Spinal cord (tissue), 10 donors: ENCODE measurements at places on chromosomes 7 and 10. TPM values are rescaled to one million over a fixed set of nuclear protein-coding genes. Genes with fewer than 3 reads are reported as not detected.

Gene SHH
- total RNA-seq, result 3.5 TPM

GRCh38 chr10:128540781-128541761 is 414.8 kb upstream of the MKI67 start:
- DNase-seq, result no peak

Gene TMEM196
- total RNA-seq, result 16.5 TPM

Gene CYP2E1
- 5.0 TPM for total RNA-seq

- DNase-seq, result no peak
Measured at GRCh38 chr7:95646350-95646749, 50.0 kb upstream of the PDK4 start.

DNA sequence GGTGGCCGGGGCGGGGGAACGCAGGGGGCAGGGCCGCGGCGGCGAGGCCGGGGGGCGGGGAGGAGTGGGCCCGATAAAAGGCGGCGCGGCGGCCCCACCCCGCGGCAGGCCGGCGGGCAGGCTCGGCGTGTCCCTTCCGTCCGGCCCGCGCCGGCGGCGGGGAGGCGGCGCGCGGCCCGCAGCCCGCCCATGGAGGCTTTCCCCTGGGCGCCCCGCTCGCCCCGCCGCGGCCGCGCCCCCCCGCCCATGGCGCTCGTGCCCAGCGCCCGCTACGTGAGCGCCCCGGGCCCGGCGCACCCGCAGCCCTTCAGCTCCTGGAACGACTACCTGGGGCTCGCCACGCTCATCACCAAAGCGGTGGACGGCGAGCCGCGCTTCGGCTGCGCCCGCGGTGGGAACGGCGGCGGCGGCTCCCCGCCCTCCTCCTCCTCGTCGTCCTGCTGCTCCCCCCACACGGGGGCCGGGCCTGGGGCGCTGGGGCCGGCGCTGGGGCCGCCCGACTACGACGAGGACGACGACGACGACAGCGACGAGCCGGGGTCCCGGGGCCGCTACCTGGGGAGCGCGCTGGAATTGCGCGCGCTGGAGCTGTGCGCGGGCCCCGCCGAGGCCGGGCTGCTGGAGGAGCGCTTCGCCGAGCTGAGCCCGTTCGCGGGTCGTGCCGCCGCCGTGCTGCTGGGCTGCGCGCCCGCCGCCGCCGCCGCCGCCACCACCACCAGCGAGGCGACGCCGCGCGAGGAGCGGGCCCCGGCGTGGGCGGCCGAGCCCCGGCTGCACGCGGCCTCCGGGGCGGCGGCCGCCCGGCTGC is at the start of gene NANOS1:
Gene NANOS1, plus strand, starts transcription at position 102 of the 808 bp plus-strand sequence. Its CDS starts 88 bp downstream, at position 190.
- no peak for DNase-seq

DNA sequence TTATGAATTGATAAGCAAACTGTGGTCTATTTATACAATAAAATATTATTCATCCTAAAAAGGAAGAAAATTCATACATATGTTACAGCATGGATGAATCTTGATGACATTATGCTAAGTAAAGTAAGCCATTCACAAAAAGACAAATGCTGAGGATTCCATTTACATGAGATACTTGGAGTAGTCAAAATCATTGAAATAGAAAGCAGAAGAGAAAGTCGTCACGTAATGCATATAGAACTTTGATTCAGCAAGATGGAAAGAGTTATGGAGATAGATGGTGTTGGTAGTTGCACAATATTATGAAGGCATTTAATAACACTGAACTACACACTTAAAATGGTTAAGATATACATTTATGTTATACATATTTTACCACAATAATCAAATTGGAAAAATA is 309.7 kb upstream of the KLF6 start:
- DNase-seq, result no peak

DNA sequence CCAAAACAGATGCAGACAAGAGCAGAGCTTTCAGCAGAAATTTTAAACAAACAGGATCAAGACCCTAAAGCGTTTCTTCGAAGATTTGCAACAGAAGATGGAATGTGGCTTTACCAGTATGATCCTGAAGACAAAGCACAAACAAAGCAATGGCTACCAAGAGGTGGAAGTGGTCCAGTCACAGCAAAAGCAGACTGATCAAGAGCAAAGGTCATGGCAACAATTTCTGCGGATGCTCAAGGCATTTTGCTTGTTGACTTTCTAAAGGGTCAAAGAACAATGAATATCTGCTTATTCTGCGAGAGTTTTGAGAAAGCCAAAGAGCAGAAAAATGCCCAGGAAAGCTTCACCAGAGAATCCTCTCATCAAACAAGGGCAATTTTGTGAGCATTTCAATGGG is 130.4 kb downstream of the MBL2 start:
- DNase-seq, result no peak

GRCh38 chr7:1742555-1743303 is 72.7 kb downstream of the ELFN1 start:
- DNase-seq, result no peak

Gene LIPN
- total RNA-seq, result 0.30 TPM
